Neuronal stem cell (in vitro differentiated cells): ENCODE measurements at places on chromosomes 6 and 20.

DNA sequence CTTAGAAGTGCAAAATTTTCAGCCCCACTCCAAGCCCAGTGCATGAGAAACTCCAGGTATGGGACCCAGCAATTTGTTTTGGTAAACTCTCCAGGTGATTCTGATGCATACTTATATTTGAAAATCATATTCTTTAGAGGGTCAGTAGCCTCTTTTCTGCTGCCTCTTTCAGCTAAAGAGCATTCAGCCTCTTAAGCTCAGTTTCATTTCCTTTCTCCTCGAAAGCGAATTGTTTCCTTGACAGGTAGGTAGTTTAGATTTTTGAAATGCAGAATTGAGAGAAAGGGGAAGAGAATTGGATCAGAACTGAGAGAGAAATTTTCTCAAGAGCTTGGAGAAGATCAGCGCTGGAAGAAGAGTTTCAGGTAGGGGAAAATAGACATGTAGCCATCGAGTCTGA is 995.8 kb upstream of the FLRT3 start:
- no peak for DNase-seq

GRCh38 chr6:167336844-167337630 is 12.2 kb downstream of the TTLL2 start:
- DNase-seq: no peak

GRCh38 chr20:12764851-12765250 is 243.9 kb upstream of the SPTLC3 start:
- no peak for DNase-seq

GRCh38 chr6:11732036-11732631 is 46.5 kb downstream of the ADTRP start:
- DNase-seq: no peak

- no peak for DNase-seq
These were observed 99.3 kb downstream of the B3GAT2 start for GRCh38 chr6:70857387-70858077.

- no peak for DNase-seq
These were observed 19.3 kb downstream of the CST7 start for GRCh38 chr20:24968278-24968800.
